Stimulated activated CD4-positive, alpha-beta T cell treated with anti-CD3 and anti-CD28 coated beads, Interleukin-1b, Interleukin-23, amount 100 ng/mL, for 1 hour (primary cell): ENCODE measurements at places on chromosomes 6 and 20.

GRCh38 chr6:42201382-42201781 is 6.6 kb upstream of the GUCA1B start:
- no peak for DNase-seq

DNA sequence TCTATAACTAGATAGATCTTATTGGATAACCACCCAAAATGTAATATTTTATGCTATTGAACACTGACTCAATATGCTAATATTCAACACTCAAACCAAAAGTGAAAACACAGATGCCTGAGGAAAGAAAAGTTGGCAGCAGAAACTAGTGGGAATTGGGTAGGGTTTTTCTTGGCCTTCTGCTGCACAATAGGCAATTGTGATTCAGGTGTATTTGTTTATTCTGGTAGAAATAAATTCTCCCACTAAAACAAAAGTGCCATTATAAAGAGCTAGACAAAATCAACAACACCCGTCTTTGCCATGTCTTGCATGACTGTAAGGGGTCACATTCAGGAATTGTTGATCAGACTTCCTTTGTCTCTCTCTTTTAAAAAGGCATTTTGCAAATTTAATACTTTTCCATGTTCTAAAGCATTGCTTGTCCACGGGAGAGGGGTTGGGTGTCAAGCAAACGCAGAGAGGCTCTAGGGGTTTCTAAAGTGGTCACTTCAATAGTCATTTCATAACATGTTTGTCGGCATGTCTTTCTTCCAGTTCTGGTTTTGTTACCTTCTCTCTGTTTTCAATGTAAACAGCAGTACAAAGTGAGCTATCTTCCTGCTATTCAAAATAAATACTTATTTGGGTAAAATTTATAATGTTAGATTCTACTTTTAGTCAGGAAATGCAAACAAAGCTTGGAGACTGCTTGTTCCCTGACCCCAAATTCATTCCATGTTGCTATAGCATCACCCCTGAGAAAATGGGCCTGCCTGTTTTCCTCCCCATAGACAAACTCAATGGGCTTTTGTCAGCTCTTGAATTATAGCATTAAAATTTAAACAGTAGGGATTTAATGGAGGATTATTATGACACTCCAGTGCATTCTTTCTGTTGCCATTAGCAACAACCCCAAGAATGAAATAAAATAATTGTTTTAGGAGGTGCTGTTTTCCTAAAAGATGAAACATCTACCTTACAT is 217.0 kb upstream of the CCN2 start:
- DNase-seq = no peak

DNA sequence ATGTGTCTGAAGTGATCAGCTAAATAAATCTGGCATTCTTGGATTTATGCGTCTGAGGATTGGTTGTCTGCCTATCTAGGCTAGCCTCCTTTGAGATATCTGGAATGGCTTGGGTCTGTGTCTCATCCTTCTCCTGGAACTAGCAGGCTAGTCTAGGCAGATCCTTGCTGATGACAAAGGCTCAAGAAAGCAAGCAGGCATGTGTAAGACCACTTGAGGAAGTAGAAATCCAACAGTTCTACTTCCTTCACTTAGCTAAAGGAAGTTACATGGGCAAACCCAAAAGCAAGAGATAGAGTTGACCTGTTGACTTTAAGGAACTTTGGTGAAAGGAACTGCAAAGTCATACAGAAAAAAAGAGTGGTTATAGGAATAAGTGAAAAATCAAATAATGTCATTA is 672.6 kb downstream of the MAFB start:
- no peak for DNase-seq

DNA sequence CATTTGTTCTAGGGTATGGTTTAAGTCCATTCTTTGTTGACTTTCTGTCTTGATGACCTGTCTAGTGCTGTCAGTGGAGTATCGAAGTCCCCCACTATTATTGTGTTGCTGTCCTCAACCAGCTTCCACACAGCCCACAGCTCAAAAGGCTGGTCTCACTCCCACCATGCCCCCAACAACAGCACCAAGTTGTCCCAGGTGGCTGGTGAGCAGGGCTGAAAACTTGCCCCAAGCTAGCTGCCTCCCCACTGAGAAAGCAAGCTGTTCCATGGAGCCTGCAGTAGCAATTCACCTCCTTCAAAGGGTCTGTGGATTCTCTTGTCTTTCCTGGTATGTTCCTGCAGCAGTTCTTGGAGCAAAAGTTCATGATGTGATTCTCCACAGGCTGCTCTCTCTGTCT is 221.0 kb downstream of the SYNDIG1 start:
- no peak for DNase-seq

GRCh38 chr6:4021854-4022695 is 56.9 kb downstream of the FAM217A start:
- DNase-seq = no peak

DNA sequence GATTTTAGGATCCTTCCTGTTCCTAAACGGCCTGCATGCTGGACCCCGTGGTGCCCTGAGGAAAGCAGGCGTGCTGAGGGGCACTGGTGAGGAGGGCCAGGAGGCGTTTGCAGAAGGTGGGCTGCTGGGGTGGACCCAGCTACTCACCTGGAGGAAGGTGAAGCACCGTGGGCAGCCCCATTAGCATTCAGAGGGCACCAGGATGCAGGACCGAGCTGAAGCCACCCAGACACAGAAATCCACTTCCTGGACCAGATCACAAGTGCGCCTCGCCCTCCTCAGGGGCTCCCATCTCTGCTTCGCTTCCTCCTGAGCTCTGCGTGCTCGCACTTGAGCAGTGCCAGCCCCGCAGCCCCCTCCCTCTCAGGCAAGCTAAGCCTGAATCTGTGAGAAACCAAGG is 187.0 kb downstream of the SYNDIG1 start:
- DNase-seq = no peak

DNA sequence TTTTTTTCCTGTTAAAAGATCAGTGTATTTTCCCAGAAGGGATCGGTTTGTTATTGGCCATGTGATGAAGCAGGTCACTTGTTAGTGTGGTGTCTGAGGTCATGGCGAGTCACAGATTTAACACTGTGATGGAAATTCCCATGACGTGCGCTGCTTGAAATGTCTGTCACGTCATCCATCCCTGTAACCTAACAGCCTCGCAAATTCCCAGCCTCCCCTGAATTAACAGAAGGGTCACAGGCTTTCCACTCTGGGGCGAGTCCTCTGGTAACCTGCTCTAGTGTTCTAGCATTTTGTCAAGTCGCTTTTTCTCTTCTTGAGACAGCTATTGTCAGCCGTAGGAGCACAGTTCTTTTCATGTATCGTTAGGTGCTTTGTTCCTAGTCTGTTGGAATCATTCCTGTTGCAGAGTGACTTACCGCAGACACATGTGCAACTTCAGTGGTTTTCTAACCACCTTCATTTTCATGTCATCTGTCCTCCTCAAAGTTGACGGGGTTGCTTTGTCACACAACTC is 137.2 kb downstream of the MAP3K4 start:
- DNase-seq = no peak

DNA sequence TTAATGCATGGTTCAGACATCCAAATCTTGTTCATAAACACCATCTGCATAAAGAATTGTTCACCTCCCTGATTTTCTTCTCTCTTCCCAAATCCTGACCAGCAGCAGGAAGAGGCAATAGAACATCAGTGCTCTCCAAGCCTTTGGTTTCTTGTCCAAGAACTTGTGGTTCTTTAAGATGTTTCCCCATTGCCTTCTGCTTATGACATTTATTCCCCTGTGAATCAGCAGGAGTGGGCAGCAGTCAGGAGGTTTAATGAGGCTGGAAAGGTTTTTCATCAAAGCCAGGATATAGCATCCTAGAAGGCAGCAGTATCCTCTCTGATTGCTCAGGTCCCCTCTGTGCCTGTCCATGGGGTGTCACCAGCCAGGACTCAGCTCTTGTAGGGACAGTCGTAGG is 5.3 kb downstream of the HDDC2 start:
- no peak for DNase-seq

- DNase-seq = peak; percentile 62
Observed at GRCh38 chr6:33313709-33314514, at the start of gene TAPBP. Gene TAPBP (minus strand): TSS chr6:33314078. CDS start chr6:33314041, 37 bp downstream.

DNA sequence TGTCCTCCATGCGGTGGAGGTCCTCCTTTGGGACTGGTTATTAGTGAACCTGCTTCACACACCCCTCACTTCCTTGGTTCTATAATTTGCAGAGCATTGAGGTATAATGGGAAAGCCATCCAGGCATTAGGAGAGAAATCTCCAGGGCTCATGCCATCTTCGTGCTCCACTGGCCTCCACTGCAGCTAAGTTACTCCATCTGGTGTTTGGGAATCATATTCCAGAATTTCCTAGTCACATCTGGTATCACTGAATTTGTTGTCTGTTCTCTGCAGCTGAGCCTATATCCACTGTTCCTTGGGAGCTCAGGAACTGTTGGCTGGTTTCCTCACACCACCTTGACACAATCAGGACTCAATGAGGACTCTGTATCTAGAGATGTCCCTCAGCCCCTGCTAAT is 173.0 kb upstream of the TSHZ2 start:
- DNase-seq = no peak

GRCh38 chr6:135983718-135984343 is 132.3 kb downstream of the PDE7B start:
- no peak for DNase-seq

DNA sequence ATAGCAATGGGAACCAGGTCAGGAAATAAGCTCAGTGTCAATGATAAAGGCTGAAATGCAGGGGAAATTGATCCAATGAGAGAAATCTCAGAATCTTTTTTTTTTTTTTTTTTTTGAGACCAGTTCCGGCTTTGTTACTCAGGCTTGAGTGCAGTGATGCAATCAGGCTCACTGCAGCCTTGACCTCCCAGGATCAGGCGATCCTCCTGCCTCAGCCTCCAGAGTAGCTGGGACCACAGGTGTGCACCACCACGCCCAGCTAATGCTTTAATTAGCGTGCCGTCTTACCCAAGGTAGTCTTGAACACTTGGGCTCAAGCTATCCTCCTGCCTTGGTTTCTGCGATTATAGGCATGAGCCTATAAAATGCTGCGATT is 296.5 kb downstream of the ZNF217 start:
- no peak for DNase-seq

DNA sequence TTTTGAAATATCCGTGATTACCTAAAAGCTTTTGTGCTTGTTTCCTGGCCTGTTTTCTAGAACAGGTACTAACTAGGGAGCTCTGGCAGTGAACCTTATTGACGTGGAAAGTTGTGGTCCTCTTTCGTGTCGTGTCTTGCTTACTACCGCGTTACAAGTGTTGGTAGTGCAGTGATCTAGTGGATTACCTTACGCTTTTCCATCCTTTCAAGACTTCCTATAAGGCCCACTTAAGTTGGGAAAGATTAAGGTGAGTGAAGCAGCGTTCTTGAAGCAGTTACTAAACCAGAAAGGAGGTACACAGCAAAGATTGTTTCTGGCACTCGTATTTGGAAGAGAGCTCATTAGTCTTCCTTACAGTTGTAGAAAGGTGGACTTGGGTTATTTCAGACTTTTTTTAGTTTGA is 1.9 kb downstream of the PNRC1 start:
- no peak for DNase-seq

DNA sequence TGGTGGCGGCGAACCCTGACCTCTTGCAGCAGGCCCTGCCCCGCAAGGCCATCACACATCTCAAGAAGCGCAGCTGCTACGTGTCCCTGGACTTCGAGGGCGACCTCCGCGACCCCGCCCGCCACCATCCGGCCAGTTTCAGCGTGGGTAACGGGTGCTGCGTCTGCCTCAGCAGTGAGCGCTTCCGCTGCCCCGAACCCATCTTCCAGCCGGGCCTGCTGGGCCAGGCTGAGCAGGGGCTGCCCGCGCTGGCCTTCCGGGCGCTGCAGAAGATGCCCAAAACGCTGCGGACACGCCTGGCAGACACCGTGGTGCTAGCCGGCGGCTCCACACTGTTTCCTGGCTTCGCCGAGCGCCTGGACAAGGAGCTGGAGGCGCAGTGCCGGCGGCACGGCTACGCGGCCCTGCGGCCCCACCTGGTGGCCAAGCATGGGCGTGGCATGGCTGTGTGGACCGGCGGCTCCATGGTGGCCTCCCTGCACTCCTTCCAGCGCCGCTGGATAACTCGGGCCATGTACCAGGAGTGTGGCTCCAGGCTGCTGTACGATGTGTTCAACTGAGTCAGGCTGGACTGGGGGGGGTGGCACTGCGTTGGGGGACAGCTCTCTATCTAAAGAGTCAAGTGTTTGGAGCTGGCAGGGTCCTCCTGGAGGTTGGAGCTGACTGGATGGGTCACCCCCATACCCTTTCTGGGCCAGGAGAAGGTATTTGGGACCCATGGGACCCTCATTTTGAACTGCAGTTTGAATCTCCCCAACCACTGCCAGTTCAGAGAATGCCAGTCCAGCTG is 1.1 kb downstream of the ACTL10 start:
- peak; percentile 45 for DNase-seq

DNA sequence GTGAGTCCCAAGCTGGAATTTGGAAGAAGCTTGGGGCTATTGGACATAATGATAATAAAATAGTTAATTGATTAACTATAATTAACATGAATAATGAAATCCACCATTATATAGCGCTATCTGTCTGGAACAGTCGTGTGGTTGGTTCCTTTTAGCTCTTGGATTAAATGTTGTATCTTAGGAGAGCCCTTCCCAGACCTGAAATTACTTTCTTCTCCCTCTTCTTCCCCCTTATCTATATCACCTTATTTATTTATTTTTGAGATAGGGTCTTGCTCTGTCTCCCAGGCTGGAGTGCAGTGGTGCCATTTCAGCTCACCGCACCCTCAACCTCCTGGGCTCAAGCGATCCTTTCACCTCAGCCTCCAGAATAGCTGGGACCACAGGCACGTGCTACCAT is 64.6 kb downstream of the NCOA3 start:
- no peak for DNase-seq

DNA sequence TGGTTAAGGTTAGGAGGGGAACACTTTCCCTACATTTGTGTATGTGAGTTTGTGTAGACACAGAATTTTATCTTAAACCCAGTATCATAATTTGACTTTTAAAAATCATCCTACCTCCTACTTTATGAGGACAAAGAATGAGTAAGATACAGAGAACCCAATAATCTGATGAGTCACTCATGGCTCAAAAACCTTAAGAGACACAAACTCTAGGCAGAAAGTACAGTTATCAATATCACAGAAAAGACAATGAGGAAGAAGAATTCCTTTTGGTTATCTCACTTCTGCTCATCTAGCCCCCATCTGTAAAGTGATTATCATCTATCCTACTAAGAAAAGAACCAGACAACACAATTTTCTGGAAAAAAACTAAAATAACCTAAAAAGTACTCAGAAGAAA is 87.7 kb downstream of the EPB41L2 start:
- DNase-seq = no peak
